ENCODE measurements at places on chromosomes 13 and 19.

- no peak for DNase-seq
Measured at GRCh38 chr13:23789576-23790346, 99.4 kb downstream of the MIPEP start.

DNA sequence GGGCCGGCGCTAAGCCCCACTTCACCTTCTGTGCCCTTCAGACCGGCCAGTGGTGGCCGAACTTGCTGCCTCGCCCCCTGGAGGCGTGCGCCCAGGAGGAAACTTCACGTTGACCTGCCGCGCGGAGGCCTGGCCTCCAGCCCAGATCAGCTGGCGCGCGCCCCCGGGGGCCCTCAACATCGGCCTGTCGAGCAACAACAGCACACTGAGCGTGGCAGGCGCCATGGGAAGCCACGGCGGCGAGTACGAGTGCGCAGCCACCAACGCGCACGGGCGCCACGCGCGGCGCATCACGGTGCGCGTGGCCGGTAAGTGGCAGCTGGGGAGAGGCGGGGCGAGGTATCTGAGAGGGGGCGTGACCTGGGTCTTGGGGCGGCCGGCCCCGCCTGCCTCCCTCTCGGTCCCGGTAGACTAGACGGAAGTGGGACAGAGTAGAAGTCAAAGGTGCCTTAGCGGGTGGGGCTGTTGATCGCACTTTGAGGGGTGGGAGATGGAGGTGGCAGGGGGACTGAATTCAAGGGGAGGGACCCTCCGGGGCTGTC lies 5.6 kb downstream of the ICAM5 start:
- no peak for DNase-seq

GRCh38 chr13:35892837-35893814 lies 238.1 kb downstream of the DCLK1 start:
- DNase-seq = no peak

GRCh38 chr13:97583907-97584497 lies 150.0 kb downstream of the RAP2A start:
- DNase-seq = no peak

DNA sequence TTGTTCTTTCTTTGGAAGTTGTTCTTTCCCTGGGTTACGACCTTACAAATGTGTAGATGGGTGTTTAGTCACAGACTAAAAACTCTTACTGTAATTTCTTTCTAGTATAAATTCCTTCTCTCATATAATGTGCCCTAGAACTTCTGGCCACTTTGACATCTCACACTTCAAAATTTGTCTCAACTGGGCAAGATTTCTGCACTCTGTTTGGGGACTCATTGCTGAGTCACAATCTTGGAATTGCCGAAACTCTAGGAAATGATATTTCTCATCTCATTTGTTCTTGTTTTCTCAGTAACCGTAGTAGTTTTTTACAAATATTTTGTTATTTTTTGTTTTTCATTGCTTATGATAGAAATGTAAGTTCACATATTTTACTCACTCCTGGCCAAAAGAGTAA lies 2523.2 kb upstream of the PCDH20 start:
- DNase-seq = no peak

- no peak for DNase-seq
Measured at GRCh38 chr19:39498798-39499642, at the start of gene DLL3. TSS of gene DLL3 (plus strand) at chr19:39498947. CDS start at chr19:39498975, 28 bp downstream.

DNA sequence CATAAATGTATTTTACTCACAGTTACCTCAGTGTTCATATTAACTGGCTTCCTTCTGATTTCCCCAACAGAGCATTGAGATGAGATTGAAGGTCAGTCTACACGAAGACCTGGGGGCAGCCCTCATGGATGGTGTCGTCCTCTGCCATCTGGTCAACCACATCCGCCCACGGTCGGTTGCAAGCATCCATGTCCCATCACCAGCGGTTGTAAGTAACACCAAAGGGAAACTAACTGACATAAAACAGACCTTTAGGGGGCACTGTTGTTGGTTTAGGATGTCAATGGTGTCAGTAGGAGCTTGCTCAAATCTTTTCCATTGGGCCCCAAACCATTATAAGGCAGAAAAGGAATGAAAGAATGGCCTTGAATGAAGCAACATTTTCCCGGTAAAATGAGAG lies 68.2 kb downstream of the ESD start:
- DNase-seq = no peak

- peak; percentile 61 for DNase-seq
Measured at GRCh38 chr19:862581-863314, 3.3 kb downstream of the CFD start.

DNA sequence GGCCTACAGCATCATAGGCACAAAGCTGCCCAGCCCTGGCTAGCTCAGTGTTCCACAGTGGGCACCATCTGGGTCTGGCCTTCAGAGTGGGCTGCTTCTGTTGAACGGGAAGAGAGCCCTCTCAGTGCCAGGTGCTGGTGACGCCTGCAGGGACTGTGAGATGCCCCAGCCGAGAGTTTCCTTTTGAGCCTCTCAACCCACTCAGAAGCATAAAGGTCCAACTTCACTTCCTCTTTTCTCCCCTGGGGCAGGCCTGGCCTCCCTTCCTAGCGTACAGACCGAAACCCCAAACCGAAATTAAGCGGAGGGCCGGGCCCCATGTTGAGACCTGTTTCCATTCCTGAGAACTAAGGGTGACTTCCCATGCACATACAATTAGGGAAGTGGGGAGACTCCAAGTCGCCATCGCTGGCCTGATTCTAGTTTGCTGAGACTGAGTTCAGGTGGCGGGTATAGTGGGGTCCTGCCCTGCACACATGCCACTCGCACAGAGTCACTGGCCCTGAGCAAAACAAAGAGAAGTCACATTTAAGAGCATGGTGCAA lies 6.9 kb downstream of the RAB8A start:
- no peak for DNase-seq

GRCh38 chr13:110625771-110626321 lies 10.5 kb downstream of the NAXD start:
- DNase-seq = no peak

GRCh38 chr13:30042891-30043630 lies 192.6 kb upstream of the UBL3 start:
- DNase-seq = no peak

GRCh38 chr19:43479226-43479625 lies 13.8 kb upstream of the LYPD3 start:
- no peak for DNase-seq

DNA sequence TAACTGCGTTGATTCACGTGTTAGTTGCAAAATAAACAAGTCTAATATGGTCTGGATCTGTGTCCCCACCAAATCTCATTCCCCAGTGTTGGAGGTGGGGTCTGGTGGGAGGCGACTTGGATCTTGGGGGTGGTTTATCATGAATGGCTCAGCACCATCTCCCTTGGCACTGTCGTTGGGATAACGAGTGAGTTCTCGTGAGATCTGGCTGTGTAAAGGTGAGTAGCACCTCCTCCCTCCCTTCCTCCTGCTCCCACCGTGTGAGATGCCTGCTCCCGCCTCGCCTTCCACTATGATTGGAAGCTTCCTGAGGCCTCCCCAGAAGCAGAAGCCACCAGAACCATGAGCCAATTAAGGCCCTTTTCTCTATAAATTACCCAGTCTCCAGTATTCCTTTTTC lies 4.8 kb downstream of the PEAK3 start:
- DNase-seq = no peak

DNA sequence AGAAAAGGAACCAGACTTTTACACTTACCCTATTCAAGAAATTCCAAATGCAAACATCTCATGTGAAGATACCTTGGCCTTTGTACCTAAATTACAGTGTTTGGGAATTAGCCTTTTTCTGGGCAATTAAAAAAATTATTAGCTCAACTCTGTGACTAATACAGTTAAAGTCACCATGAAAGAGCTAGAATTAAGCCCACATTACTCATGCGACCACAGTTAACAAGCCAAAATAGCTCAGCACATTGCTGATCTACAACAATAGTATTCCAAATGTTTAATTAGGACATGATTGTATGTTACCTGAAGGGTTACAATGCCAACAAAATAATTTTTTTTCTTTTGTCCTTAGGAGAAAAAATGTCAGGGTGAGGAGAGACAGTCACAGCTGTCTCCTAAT lies 263.6 kb upstream of the GPC6 start:
- no peak for DNase-seq

- DNase-seq = no peak
Measured at GRCh38 chr19:34284505-34284904, 30.2 kb downstream of the GARRE1 start.

- no peak for DNase-seq
Measured at GRCh38 chr13:31639443-31640163, 99.7 kb upstream of the RXFP2 start.

GRCh38 chr13:86760620-86761019 lies 910.6 kb upstream of the SLITRK5 start:
- no peak for DNase-seq

- DNase-seq = no peak
Measured at GRCh38 chr13:68736961-68737360, 1370.7 kb upstream of the ATXN8OS start.

DNA sequence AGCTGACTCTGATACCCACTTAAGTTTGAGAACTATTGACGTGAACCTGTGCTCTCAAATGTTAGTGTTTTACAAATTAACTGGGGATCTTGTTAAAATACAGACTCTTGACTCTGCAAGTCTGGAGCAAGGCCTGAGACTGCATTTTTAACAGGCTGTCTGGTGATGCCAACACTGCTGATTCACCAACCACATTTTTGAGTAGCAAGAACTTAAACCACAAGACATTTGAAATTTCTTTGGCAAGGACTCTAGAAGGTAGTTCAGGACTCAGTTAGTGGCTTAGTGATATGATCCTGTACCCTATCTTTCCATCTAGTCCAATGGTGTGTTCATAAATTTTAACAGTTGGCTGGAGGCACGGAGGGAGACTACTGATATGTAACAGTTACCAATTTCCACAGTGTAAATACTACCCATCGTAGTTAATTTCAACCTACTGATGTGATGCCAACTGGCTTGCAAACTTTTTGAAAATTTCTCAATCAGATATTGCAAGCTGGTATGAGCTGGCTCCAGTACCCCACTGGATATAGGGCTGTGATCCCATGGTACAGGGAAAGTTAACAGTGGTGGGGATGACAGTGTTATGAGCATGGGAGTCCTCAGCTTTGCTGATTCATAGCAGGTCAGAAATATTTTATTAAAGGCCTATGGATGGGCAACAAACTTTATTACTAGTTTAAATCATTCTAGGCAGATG lies 255.1 kb downstream of the TBC1D4 start:
- no peak for DNase-seq

DNA sequence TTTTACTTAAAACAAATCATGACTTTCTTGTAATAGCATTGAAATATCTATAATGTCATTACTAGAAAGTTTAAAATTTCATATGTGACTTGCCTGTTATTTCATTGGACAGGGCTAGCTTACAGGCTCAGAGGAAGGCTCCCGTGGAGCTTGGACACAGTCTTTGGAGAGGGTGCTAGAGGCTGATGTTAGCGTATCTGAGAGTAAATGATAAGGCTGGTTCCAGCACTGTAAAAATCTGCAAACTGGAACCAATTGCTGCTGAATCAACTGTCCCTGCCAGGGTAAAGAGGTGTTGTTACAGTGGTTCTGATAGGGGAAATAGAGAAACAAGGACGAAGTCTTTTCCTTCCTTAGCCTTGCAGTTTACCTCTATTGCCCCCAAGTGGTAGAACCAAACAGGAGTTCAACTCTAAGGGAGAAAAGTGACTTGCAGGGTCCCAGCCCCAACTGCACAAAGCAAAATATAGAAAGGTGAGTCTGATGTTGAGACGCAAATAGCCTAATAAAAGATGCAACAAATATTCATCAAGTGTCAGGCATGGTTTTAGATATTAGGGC lies 901.7 kb downstream of the DIAPH3 start:
- no peak for DNase-seq

GRCh38 chr13:74289861-74290773 lies 155.9 kb upstream of the KLF12 start:
- DNase-seq = no peak

DNA sequence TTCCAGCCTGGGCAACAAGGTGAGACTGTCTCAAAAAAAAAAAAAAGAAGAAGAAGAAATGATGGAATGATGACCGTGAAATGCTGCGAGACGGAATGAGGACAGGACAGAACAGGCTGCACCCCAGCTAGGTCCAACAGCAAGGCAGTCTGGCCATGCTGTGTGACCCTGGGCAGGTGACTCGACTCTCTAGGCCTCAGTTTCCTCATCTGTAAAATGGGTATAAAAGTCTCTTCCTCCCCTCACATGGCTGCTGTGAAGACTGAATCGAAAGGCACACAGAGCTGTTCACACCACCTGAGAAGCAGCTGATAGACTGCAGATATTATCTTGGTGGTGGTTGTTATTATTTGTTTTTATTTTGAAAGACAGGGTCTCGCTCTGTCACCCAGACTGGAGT lies 22.3 kb downstream of the PTPRS start:
- no peak for DNase-seq

- no peak for DNase-seq
Measured at GRCh38 chr13:109700176-109700575, 86.2 kb downstream of the IRS2 start.

GRCh38 chr19:907183-907853 lies 5.7 kb downstream of the R3HDM4 start:
- no peak for DNase-seq

All from stimulated activated CD4-positive, alpha-beta T cell treated with anti-CD3 and anti-CD28 coated beads, Interleukin-1b, Interleukin-23, amount 100 ng/mL, for 1 hour (primary cell).